ENCODE measurements at places on chromosomes 7 and 10. TPM values are rescaled to one million over a fixed set of nuclear protein-coding genes. Genes with fewer than 3 reads are reported as not detected.

The ABCB1 gene
- total RNA-seq = 10.6 TPM

DNA sequence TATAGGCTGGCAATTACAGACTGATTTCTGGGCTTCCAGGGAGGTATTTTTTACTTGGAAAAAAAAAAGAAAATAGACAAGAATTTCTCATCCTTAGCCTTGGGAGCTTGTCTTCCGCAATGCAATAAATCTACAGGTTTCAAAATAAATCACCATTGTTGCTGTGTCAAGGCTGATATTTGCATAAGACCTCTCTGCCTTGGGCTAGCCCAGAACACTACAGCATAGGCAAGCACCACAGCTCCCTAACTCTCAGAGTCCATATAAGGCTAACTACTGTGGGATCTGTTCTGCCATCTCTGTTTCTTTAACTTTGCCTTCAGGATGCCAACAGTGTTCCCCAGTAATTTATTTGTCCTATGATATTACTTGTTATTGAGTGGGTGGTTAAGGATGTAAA lies 64.4 kb downstream of the ZWINT start:
- no peak for DNase-seq

The PHKG1 gene
- total RNA-seq = 9.7 TPM

GRCh38 chr7:17027143-17027788 lies 145.5 kb upstream of the AGR3 start:
- DNase-seq = no peak

- DNase-seq = peak; percentile 60
Observed at GRCh38 chr7:3028071-3028757, 15.5 kb downstream of the CARD11 start.

The SPDYE2 gene
- 0.33 TPM for total RNA-seq

GRCh38 chr7:44961844-44962482 lies 16.9 kb downstream of the MYO1G start:
- DNase-seq = no peak

GRCh38 chr7:22921386-22922086 lies 92.4 kb downstream of the HYCC1 start:
- DNase-seq = no peak

The CPA2 gene
- total RNA-seq = not detected

The OR2A5 gene
- total RNA-seq = not detected

DNA sequence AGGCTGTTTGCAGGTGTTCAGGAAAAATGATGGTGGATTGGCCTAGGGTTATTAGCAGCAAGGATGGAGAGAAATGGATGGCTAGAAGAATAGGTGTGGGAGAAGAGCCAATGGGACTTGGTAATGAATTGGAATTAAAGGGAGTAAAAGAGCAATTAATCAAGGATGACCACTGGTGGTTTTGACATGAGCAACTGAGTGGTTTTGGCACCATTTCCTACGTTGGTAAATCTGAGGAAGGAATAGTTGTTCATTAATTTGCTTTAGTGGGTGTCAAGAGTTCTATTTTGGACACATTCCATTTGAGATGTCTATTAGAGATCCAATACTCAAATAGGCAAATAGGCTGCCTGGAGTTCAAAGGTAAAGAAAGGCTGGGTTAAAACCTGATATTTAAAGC lies 38.2 kb upstream of the NRBF2 start:
- DNase-seq = no peak

The CALHM1 gene
- not detected for total RNA-seq

DNA sequence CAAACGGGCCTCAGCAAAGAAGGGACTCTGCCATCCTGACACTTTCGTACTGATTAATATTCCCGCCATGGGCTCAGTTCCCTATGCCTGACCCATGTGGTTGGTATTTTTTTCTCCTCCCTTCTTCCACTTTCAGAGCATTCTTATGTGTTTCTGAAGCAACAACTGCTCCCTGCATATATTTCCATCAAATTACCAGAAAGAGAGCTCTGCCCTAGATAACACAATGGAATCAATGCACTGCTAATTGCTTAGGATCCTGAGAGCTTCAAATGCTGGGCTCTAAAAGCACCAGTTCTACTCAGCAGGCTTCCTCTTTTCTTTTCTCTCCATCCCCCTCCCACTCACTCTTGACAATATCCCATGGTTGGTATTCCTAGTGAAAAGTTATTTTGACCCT lies 5.3 kb downstream of the TECTB start:
- no peak for DNase-seq
